H4 (cell line): ENCODE measurements at places on chromosomes 3 and 15. TPM values are rescaled to one million over a fixed set of nuclear protein-coding genes. Genes with fewer than 3 reads are reported as not detected.

Gene FAM107A
- total RNA-seq: not detected in 2 replicates

DNA sequence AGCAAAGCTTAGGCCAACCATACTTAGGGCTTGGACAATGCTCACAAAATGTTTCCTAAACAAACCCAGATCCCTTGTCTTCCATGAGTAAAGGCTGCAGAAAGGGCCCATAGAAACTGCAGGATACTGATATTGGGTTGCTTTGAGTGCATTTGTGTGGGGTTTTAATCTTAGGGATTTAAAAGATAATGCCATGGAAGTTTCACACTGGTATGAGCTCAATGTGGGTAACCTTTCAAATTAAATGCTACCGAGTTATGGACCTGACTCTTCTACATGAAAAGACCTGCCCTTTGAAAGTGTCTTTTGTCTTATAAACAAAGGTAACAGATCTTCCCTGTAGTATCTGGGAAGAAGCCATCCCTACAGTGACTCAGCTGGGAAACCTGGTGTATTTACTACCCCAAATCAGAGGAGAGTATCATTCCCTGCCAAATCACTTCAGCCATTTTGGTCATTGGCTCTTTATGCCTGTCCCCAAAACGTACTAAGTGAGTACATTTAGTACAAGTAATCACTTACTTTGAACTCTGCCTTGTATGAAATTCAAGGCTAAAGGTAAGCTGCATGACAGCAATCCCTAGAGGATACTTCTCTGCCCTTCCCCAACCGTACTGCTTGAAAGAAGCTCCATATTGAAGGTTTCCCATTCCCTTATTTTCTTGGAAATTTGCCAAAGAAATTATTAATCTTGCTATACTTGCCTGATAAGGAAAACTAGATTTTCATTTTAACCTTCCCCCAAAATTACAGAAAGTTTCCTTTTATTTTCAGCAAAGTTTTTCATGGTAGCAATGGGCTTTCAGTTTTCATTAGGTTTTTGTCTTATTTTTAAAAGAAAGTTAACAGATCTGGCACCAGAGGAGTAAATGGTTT is 7.2 kb downstream of the TM4SF1 start:
- no peak for DNase-seq

GRCh38 chr3:58507356-58508078 is 15.6 kb downstream of the KCTD6 start:
- no peak for DNase-seq

GRCh38 chr3:128457937-128458336 is 8.8 kb downstream of the DNAJB8 start:
- no peak for DNase-seq

DNA sequence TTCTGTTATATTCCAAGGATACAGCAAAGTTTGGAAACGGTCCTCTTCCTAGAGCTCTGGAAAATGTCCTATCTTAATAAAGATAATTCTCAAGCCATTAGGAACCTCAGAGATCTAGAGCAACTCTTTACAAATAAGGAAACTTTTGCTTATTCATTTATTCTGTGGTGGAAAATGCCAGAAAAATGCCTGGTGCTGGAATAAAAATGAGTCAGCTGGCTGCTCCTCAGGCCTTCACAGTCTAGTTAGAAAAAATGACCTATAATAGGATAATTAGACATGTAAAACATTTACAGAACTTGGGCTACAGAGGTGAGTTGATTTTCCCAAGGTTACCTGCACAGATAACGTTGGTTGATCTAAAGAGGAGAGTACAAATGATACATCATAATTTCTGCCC is 372.5 kb downstream of the NLGN1 start:
- DNase-seq: no peak

DNA sequence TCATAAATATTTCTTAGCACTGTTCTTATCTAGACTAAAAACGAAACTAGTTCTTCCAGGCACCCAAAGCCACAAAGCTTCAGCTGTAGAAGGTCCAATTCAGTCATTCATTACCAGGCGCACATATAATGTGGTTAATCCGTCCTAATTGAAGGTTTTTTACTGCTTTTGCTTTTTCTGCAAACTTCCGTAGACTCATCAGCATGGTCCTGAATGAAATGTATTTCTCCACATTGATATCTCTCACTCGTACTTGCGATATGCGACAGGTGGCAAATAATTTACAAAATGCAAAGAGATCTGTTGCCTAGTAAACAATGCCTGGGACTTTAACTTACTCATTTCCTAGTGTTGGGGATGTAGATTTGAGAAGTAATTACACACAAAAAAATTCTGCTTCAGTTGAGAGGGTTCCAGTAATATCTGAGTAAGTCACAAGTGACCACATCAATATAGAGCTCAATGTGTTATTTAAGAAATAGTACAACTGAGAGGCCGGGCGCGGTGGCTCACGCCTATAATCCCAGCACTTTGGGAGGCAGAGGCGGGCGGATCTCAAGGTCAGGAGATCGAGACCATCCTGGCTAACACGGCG is 75.0 kb upstream of the MBNL1 start:
- no peak for DNase-seq

Gene GPR27
- not detected in 2 replicates for total RNA-seq

GRCh38 chr3:163722405-163722804 is 1355.9 kb downstream of the SI start:
- no peak for DNase-seq

Gene RBPMS2
- total RNA-seq: 0.48 TPM in 1 of 2 replicates, not detected in the other
